ENCODE measurements at places on chromosomes 5 and 9.

DNA sequence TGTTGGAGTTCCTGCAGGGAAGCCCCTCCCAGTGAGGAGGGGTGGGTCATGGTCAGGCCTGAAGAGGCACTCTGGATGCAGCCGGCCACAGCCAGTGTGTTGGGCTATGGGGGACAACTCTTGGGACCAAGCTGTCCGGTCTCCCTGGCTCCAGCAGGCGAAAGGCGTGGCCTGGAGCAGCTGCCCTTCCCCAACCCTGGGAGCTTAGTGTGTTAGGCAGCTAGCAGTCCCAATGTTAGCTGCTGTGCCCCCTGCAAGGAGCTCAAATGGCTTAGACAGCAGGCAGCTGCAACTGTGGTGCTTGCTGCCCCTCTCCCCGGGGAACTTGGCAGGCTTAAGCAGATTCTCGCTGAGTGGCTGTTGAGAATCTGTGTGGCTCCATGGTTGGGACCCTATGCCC lies 67.5 kb upstream of the ACTBL2 start:
- DNase-seq = no peak

DNA sequence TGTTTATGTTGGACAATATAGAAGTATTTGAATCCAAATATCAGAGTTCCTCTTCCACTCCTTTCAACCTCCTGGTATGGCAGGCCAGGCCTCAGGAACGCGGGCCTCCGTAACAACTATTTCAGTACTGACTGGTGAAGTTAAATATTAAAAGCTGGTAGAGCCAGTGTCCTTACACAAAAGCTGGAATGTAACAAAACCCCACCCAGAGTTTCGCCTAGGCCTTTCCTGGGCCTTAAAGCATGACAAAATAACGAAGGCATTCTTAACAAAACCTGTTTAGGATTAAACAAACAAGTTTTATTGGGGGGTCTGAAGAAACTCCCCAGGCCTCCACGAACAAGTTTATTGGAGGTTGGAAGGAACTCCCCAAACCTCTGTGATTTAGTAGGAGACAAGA lies 61.6 kb upstream of the GNE start:
- DNase-seq = no peak

GRCh38 chr5:56202483-56202882 lies 30.6 kb downstream of the ANKRD55 start:
- DNase-seq = no peak

- DNase-seq = no peak
Measured at GRCh38 chr5:11525020-11525419, 379.2 kb downstream of the CTNND2 start.

DNA sequence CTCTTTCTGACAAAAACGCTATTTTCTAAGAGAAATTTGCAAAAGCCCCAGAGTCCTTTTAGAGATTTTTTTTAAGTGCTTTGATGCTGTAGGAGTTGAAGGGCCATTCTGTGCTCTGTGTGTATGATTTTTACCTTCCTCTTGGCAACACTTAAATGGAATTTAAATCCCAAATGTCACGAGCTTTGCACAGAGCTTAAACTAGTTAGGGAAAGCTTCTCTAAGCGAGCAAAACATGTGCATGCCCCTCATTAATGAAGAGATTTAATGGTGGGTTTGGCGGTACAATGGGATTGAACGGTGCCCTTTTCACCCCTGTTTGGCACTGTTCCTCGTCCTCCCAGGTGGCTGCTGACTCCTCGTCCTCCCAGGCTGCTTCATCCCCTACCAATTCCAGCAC lies 220.7 kb downstream of the DRD1 start:
- no peak for DNase-seq

- no peak for DNase-seq
Measured at GRCh38 chr5:146758938-146759337, 119.6 kb downstream of the PPP2R2B start.

DNA sequence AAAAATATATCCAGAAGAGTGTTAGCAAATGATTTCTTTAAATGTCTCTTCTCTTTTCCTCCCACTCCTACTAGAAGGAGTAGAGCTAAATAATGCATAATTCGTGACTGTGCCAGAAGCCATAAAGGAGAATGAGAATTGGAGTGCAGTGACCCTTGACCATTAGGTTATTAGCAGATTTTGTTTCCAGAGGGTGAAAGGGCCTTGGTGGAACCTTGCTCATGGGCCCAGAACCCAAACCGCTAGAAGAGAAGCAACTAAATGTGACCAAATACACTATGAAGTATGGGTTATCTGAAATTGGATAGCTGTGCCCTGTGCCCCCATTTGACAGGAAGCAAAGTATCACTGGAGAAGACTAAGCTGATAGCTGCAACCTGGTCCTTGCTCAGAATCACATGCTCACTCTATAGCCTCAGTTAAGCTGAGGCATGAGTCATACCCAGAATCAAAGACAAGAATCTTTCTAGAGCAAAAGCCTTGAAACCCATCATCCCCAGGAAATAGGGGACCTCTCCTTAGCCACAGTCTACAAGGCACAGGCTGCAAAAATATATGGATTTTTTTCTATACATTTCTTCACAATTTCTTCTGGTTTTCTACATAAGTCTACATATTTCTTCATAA lies 36.3 kb downstream of the CAPSL start:
- no peak for DNase-seq

DNA sequence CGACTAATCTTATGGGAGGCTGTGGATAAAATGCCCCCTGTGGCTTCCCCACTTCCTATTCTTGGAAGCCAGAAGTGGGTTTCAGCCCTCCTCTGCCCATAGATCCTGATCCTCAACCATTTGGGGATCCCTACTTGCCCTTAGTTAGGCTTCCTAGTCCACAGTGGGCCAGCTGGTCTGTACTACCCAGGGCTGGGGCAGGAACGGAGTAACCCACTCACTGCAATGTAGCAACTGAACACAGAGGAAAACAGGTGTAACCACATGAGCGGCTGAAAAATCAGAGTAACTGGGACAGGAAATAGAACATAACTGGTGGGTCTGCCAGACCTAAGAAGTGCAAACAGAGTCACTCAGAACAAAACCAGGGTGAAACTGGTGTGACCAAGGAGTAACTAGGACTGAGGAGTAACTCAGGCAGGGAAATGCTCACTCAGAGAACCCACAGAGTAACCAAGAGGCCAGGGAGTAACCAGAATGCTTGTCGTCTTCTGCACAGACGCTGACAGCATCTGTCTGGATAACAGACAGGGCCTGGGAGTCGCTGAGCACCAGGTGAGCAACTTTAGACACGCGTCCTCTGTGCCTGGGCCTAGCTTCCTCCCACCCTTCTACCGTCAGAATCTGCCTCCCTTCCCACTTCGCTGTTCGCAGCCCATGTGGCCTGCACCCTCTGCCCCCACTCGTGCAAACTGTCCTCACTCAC lies 1.0 kb downstream of the AQP3 start:
- no peak for DNase-seq

DNA sequence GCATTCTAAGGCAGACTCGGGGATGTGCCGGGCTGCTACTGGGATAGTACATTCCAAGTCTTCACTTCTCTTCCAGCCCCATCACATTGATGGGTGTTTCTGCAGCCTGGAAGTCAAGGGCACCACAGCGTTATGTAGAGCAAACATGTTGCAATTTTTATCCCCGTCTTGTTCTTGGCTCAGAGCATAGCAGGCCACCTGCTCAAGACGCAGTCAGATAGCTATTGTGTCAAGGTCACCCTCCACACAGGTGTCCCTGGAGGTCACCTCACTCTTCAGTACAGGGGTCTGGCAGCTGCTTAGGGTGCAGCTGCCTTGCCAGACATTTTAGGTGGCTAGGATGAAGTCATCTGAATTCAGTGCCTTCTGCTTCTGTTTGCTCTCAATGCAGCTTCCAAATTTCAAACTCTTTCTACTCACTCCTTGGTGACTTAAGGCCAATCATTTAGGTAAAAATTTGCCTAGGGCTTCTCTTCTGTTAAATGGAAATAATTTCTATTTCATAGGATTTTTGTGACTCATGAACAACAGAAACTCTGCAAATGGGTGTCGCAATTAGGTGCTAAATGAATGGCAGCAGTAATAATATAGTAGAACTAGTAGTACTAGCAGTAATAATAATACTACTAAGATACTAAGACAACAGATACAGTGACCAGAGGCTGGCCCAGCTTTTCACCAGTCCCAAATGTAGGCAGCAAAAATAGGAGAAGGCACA lies 24.3 kb downstream of the KCNV2 start:
- DNase-seq = no peak

GRCh38 chr5:67543720-67544270 lies 347.2 kb upstream of the CD180 start:
- no peak for DNase-seq

DNA sequence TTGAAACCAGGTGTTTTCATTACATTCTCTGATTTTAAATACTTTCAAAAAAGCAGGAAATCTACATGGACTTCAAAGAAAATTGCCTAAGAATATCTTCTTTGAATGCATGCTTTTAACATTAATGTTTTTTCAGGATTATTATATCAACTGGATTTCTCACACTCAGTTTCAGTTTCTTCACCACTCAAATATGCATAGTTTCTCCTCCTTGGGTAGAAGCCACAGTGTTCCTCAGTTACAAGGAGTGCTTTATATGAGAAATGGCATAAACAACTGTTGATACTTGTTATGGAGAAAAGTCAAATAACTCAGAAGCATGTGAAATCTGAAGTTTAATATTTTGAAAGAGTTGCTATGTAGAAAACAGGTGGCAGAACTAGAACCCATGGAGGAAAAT lies 196.9 kb downstream of the DMRTA1 start:
- no peak for DNase-seq

DNA sequence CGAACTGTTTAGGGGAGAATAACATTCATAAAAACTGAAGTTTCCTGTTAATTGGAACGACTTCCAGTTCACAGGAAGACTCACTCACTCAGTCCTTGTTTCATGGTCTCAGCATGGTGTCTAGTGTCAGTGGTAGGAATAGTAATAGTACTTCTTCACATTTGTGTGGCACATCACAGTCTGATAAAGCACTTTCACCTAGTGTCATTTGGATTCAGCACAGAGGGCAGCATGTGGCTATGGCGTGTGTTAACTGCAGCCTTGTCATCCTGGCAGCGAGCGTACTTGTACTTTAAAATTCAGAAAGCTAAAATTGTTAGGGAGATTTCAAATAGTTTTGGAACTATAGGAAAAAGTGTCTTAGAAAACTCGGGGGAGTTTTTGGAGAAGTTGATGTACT lies 72.4 kb downstream of the VCAN start:
- DNase-seq = no peak

DNA sequence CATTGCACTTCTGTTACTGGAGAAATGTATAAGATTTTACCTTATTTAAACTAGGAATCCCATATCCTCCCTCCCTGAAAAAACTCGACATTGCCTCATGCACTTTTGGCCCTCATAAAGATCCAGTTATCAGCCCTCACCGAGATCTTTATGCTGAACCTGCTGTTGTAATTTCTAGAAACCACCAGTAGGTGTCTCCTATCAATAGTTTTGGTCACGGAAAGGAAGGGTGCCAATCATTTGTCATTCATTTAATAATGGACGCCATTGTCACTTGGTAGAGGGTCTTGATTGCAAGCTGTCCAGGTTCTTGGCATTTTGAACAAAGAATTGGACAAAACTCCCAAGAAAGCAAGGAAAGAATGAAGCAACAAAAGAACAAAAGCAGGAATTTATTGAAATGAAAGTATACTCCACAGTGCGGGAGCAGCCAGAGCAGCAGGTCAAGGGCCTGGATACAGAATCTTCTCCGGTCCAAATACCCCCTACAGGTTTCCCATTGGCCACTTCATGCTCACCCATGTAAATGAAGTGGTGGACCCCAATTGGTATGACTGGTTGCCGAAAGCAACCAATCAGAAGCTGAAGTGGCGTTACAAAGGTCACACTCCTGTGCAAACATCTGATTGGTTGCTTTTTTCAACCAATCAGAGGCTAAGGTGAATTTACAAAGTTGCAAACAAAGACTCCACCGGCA lies 524.3 kb downstream of the PSAT1 start:
- DNase-seq = no peak

GRCh38 chr9:32385152-32385884 lies 875 bp downstream of the ACO1 start:
- no peak for DNase-seq

DNA sequence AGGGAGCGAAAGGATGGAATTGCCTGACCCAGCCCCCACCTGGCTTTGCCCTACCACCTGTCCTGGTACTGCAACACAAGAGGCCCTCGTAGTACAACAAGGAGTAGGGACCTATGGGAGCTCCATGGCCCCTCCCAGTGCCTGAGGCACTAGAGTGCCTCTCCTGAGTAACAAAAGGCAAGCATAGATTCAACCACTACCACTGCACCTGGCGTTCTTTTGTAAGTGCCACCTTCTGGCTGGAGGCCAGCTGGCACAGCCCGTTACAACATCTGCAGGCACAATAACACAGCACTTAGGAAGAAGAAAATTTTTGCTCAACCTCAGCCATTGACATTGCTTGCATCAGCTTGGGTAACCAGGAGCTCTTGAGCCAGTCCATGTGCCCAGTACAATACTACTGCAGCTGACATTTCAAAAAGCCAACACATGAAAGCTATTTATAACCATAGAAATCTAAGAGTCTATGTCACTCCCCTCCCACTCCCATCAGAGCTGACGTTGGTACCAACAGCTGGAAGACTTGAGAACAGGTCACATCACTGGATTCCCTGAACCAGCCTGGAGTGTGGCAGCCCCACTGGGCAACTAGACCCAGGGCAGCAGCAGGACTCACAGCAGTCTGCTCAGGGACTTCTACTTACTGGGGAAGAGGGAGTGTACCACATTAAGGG lies 17.7 kb upstream of the FAM174A start:
- no peak for DNase-seq

- DNase-seq = no peak
Measured at GRCh38 chr5:178750230-178750629, 19.8 kb upstream of the ZNF354A start.

DNA sequence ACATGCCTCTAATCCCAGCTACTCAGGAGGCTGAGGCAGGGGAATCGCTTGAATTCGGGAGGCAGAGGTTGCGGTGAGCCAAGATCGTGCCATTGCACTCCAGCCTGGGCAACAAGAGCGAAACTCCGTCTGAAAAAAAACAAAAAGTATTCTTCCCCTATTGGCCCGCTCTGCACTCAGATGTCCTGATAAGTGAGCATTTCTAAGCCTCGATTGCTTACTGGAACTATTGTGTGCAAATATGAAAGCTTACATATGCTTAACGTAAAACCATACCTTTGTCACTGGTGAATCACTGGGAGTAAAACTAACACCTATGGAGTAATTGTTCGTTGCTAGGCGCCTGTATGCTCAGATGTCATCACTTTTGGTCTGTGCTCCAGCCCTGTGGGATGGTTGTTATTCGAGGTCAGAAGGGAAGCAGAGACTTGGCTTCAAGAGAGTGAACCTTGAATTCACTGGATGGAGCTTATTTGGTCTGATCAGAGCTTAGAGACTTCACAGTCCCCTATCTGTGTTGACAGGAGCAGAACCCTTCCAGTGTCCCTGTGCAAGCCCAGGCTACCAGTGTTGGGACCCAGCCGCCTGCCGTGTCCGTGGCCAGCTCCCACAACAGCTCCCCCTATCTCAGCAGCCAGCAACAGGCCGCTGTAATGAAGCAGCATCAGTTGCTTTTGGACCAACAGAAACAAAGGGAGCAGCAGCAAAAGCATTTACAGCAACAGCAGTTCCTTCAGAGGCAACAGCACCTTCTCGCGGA lies 25.3 kb upstream of the LTC4S start:
- no peak for DNase-seq
